ENCODE measurements at places on chromosomes 4 and X.

GRCh38 chrX:43656005-43656494 is at the start of gene MAOA:
Gene MAOA, plus strand, starts transcription at chrX:43656299. Its CDS starts 43 bp downstream, at chrX:43656342.
- DNase-seq: peak; percentile 32

GRCh38 chr4:173254646-173255045 is 79.5 kb downstream of the HMGB2 start:
- no peak for DNase-seq

DNA sequence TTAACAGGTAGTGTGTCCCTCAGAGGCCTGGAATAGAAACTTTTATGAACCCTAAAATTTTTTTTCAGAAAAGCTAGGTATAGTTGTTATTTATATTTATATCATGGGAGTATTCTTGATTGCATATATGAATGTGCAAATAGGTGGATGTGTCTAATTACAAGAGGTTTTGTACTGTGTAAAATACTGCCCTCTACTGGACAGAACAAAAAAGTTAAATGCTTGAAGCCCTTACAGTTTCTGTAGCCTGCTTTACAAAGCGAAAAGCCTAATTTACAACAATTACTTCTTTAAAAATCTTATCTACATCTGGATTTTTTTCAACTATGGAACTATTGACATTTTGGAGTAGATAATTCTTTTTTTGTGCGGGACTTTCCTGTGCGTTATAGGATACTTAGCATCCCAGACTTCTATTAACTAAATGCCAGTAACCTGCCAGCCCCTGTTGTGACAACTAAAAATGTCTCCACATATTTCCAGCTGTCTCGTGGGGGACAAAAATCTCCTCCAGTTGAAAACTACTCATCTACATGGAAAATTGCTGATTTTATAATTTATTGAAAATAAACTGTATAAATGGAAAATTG is 35.1 kb downstream of the ENPEP start:
- peak; percentile 28 for DNase-seq

DNA sequence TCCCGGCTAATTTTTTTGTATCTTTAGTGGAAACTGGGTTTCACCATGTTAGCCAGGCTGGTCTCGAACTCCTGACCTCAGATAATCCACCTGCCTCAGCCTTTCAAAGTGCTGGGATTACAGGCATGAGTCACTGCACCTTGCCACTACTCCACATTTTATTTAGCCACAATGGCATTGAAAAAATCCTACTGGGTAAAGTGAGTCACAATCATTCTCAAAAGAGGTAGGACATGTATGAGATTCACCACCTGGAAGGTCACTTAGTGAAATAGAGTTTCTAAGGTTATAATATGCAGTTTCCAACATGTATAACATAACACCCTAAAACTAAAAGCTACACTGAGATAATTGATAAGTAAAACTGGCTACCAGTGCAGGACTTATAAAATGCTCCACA is 159.2 kb downstream of the BTC start:
- no peak for DNase-seq

DNA sequence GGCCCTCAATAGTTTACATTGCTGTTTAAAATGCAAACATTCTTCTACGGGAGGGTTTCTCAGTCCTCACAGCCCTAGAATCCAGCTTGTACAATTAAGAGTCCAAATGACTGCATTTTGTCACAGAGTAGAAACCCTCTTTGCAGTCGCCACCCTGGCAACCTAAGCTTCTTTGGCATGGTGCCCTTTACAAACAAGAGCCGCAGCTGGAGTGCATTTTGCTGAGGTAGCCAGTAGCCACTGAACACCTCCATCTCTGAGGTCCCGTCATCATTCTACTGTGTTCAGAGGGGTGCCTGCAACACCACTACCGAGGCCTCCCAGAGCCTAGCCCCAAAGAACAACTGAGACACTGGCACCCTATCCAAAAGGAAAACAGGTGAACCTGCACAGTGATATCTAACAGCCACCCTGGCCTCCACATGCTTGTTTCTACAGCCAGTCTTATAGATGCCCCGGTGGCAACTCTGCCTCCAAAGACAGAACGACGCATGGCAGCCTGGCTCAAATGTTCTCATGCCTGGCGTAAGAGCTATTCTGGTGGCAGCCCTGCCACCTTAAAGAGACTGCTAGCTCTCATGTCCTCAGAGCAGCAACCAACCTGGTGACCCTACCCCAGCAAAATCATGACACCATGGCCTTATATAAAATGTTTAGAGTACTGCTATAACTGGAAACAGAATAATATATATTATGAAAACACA is 801.9 kb downstream of the TECRL start:
- DNase-seq: no peak

DNA sequence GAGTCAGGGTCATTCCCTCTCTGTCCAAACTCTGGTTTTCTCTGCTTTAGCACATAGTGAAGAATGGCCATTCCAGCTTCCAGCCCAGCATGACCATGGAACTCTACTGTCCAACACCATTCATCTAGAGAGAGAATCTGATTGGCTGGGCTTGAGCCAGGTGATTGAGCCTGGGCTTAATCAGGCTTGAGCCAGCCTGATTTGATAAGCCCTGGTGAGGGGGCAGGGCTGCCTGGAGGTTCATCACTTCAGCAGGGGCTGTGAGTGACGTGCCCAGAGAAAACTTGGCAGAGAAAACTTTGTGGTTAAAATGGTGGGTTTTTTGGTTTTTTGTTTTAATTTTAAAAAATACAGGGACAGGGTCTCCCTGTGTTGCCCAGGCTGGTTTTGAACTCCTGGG is 62.5 kb downstream of the KIAA0232 start:
- no peak for DNase-seq

DNA sequence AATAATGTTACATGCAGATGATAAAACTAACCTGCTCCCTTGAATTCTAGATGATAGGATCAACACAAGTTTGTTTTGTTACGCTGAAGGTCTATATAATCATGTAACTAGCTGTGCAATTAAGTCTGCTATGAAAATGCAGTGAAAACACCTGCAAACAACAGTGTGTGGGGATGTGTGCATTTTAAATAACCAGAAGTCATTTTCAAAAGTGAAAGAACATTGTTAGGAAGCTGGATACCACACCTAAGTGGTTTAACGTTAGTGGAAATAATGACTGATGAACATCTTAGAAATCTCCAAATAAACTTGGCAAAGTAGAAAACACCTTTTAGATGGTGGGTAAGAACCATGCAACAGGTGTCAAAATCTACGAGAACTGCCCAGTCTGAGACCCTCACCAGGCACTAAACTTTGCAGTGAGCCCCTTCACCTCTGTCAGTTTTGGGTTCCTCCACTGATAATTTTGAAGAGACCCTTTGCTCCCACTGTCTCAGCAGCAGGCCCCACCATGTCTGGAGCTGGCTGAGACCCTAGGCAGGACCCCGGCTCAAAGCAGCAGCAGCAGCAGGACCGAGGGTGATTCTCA is 36.6 kb downstream of the CHST7 start:
- no peak for DNase-seq
